ENCODE measurements at places on chromosomes 6 and 20.

- peak; percentile 35 for DNase-seq
Measured at GRCh38 chr20:13771853-13772453, 12.8 kb downstream of the ESF1 start.

DNA sequence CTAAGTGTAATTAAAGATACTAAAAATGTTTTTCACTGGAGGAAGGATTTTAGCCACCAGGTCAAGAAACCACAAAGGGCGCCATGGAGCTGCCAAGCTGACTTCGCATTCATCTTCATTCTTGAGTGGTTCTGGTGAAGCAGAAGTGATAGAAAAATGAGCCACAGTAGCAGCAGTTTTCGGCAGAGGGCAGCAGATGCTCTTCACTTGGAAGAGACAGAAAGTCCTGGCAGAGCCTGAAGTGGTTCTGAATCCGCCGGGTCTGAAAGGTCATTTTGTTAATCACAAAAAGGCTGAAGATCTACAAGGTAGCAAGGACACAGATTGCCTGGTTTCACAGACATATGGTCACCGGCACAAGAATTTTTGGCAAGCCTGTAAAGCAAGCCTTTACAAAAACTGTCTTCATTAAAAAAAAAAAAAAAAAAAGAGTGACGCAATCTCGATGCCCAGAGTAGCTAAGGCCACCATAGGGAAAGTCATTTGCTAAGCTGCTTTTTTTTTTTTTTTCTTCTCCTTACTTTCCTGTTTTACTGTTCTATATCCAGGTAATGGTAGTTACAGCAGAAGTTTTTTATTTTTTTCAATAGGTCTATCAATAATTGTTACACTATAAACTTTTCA, 345.1 kb upstream of the AGPAT4 start:
- DNase-seq: no peak

- DNase-seq: no peak
Measured at GRCh38 chr20:64205611-64206026, 41.4 kb downstream of the MYT1 start.

DNA sequence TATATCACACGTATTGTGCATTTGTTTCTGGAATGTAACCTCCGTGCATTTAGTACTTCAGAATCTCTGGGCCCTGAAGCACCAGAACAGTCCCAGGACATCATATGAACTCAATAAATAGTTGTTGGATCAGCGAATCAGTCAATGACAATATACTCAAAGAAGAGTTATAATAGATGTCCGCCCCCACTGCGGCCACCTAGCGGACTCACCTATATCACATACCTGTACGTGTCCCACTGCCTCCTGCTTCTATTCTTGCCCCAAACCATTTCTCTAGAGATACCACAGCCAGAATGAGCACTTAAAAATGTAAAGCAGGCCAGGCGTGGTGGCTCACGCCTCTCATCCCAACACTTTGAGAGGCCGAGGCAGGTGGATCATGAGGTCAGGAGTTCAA, 73.9 kb downstream of the DCDC2 start:
- DNase-seq: no peak

DNA sequence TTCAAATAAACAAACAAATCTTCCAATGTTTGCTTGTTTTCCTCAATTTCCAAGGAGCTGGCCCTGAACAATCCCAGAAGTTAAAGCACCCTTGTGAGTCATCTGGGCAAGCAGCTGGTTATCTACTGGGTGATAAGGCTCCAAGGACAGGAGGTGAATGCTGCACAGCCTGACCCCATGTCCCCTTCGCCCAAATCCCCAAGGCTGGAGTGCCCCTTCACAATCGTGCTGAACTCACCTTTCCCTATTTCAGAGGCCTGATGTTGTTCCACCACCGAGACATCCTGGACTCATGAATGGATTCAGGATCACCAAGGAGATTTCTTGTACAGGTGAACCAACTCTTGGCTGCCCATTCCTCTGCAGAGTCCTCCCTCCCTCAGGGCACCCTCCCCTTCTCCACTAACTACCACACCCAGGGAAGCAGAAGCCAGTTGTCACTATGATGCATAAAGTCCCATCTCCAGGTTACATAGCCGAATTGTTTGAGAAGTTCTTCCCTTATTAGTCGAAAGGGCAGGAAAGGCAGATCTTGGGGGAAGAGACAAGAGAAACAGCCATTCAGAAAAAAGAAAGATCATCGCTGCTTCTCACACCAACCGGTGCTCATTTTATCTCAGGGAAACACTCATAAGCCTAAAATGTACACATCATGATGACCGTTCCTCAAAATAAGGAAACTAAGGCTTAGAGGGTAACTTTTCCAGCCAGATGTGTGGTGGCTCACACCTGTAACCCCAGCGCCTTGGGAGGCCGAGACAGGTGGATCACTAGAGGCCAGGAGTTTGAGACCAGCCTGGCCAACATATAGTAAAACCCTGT, 138.8 kb upstream of the RREB1 start:
- DNase-seq: no peak

DNA sequence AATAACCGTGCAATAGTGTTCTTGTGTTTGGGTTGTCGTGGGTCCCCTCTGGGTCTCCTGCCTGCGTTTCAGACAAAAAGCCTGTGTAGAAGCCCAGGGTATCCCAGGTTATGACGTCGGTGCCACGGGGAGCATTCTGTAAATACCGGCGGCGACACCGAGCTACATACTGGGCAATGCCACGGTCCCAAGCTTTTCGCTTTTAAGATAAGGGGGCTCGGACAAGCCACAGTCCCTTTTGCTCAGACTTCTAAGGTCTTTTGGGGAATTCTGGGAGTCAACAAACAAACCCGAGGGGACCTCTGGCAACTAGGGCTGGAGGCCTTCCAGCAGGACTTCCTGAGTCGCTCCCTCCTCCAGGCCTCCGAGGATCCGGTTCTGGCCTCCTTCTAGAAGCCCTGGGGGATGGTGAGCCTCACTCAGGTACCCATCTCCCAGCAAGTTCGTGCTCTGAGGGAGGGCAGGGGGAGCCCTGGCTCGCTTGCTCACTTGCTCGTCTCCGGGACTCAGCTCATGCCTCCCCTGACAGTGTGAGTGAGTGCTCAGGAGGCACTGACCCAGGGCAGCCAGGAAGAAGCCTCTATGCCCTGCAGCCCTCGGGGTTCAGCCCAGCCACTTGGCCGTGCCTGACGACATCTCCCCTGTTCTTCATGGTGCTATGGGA, 62.4 kb upstream of the MRPS10 start:
- DNase-seq: no peak

DNA sequence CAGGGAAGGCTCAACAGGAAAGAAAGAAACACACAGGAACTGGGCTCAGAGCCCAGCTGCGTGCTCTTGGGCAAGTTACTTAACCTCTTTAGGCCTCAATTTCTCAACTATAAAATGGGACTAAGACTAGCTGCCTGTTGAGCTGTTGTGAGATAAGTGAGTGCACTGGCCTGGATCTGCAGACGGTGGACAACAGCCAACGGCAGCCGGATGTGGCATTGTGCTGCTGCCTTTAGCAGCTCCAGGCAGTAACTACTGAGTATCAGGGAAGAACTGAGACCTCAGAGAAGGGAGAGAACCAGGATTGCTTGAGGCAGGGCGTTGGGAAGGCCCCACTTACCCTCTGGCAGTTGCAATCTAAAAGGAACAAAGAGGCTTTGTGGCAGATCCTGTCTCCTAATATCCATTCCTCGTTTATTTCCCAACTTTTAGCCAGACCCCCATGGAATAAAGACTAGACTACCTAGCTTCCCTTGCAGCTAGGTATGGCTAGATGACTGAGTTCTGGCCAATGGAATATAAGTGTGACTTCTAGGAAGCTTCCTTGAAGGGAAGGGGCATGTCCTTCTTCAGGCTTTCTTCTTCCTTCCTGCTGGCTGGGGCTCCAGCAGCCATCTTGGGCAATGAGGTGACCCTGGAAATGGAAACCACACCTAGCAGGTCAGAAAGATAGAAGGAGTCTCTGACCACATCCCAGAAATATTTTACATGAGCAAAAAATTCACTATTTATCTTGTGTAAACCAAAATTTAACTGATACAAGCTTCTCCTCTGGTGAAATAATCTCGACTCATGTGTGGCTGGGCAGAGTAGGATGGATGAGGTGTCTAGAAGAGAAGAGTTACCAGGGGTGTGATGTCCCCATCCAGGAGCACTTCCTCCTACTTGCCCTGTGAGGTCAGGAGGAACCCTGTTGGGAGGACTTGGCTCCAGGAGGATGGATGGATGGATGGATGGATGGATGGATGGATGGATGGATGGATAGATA, 67.6 kb downstream of the MRPL14 start:
- DNase-seq: no peak

- no peak for DNase-seq
Measured at GRCh38 chr6:54981647-54982046, 135.1 kb downstream of the FAM83B start.

- DNase-seq: no peak
Measured at GRCh38 chr6:25713824-25714223, 40.7 kb upstream of the SLC17A4 start.

GRCh38 chr6:34132486-34133185, 13.3 kb downstream of the GRM4 start:
- DNase-seq: peak; percentile 70

DNA sequence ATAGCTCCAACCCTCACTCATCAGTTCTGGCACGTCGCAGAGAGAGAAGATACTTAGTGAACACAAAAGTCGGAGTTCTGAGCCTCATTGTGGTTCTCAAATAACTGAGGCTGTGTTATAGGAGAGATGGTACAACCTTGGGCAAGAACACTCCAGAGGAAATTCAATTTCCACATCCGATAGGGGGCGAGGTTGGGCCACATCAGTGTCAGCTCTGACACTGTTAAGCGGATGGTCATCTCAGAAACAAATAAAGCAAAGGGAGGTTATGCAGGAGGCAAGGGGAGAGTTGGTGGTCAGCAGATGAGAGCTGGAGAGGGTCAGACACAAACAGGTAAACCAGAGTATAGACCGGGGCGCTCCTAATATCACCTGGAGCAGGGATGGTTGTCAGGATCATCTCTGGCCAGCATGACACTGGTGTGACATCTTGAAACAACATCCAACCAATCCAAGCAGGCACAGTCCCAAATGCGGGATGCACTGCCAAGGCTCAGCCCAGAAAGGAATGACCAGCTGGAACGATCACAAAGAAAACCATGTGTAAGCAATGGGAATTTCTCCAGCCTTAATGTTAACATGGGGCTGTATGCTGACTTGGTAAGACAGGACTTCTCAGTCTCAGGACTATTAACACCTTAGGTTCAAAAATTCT, 331.8 kb downstream of the HACE1 start:
- no peak for DNase-seq

GRCh38 chr6:18260448-18261106, 3.8 kb downstream of the DEK start:
- DNase-seq: peak; percentile 48

GRCh38 chr6:106377061-106377540, 16.6 kb downstream of the CRYBG1 start:
- no peak for DNase-seq

DNA sequence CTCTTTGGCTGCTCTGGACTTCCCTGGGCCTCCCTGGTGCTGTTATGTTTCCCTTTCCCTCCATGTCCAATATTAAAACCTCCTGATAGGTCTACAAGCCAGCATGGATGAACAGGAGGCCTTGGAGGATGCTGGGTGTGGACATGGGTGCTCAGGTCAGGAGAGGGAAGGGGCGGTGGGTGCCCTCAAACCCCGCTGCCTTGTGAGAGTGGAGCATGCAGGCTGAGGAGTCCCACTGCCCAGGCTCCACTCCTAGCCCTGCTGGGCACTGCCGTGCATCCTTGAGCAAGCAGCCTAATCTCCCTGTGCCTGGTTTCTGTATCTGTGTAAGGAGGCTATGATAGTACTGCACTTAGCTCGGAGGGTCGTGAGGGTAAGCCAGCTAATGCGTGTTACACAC, 18.4 kb upstream of the CCDC167 start:
- DNase-seq: no peak

- no peak for DNase-seq
Measured at GRCh38 chr20:8749986-8750385, 318.9 kb upstream of the PLCB4 start.

DNA sequence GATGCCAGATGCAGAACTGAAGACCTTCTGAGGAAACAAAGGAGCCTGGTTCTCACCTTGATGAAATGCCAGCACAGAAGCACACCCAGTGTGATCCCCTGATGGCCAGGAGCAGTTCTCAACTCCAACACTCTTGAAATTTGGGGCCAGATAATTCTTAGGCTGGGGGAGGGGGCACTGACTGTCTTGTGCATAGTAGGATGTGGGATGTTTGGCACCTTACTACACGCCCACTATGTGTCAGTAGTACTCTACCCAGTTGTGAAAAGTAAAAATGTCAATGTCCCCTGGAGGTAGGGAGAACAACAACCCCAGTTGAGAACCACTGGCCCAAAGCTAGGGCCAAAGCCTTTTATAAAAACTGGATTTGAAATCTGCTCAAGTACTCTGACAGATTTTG, 398.3 kb upstream of the ARID1B start:
- DNase-seq: no peak

DNA sequence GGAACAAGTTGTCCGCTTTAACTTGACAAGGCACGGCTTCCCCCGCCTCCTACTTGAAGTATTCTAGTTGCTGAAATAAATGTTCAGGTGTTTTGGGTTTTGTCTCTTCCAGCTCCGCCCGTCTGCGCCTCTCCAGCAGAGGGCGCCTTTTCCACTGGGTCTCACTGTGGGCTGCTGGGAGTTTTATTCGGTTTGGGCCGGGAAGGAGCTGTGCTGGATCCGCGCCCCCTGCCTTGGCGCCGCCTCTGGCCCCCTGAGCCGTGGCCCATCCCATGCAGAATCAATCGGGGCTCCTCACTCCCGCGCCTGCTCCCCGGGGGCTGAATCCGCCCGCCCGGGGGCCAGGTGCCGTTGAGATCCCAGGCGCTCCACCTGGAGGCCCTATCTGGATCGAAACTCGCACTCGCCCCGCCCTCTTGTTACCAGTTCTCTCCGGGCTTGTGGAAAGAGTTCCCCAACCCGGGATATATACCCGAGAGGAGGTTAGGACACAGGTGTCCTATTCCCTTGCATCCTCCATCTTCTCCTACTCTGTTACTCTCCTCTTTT, 51.0 kb upstream of the TCF21 start:
- DNase-seq: peak; percentile 71

DNA sequence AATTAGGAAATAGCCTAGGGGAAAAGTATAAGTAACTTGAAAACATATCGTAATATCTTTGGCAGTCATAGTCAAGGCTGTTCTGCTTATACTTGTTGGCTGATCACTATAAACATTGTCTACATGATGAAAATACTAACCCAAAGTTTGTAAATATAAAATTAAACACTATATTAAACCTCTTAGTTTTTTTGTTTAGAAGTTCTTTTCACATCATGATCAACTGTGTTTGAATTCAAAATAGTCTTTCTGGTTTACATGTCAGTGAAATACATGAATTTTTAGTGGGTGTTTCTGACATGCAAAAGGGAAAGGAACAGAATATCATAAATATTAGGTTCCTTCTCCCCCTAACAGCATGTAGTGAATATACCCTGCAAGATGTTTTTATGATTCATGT, 43.5 kb downstream of the ADGRG6 start:
- no peak for DNase-seq

DNA sequence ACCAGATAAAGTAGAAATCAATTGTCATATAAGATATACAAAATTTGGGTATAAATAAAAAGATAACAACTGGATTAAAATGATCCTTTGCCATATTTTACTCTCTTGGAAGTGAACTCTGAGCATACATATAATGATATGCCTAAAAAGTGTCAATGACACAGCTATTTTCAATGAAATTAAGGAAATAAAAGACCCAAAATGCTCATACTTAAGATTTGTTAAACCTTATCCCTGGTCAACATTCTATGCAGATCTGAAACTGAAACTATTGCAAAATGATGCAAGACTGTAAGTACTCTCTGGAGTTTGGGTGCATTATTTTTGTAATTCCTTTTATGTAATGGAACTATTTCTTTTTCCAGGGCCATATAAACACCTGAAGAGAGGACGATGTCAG, 119.0 kb upstream of the SGK1 start:
- no peak for DNase-seq

- no peak for DNase-seq
Measured at GRCh38 chr6:137086031-137086430, 41.3 kb upstream of the IL20RA start.
